Activated CD8-positive, alpha-beta T cell treated with anti-CD3 and anti-CD28 coated beads, Interleukin-2, amount 10 ng/mL, durations not matched to agents 7 days and 5 days (primary cell): ENCODE measurements at places on chromosomes 3 and 15.

- no peak for DNase-seq
Measured at GRCh38 chr3:42025370-42026138, 63.7 kb upstream of the ULK4 start.

DNA sequence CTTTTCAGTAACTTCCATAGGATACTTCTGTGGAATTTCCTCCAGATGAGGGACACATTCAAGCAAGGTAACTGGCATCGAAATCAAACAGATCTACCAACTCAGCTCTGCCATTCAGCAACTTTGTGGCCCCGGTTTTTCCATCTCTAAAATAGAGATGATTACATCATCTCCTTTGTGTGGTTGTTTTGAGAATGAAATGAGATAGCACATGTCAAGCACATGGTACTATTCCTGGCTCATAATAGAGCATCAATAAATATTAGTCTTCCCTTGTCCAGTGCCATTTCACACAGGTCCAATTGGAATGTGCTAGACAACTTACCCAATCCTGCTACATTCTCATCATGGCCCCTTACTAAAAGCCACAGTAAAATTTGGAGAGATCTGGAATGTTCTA is 24.2 kb upstream of the TM4SF4 start:
- no peak for DNase-seq

GRCh38 chr15:26475554-26475953 is 297.3 kb downstream of the GABRB3 start:
- no peak for DNase-seq

- DNase-seq = no peak
Measured at GRCh38 chr3:16313886-16314645, 49.1 kb downstream of the OXNAD1 start.

DNA sequence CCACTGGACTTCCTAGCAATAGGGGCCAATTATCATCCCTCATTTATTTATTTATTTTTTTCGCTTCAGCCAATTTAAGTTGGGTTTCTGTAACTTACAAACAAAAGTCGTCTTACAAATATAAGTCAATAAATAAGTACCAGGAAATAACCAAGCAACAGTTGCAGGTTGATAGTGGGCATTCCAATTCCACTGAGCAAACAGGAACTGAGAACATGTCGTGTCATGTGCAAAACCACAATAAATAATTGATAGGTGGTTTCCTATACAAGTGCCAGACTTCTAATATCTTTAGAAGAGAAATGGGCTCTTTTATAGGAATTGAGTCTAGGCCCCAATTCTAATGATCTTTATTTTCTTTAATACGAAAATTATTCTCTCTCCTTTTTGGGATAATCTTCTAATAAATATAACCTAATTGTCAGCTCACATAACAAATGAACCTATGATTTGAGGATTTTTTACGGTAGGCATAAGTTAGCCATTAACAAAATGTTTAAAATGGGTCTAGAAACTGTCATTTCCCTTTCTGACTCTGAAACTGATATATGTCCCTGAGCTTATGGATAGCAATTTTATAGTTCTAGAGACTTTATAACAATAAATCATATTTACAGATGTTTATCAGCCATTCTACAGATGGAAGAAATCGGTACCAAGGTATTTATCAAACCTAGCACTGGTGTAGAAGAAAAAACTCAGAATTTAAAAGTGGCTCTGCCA is 571.8 kb downstream of the FOXP1 start:
- no peak for DNase-seq

DNA sequence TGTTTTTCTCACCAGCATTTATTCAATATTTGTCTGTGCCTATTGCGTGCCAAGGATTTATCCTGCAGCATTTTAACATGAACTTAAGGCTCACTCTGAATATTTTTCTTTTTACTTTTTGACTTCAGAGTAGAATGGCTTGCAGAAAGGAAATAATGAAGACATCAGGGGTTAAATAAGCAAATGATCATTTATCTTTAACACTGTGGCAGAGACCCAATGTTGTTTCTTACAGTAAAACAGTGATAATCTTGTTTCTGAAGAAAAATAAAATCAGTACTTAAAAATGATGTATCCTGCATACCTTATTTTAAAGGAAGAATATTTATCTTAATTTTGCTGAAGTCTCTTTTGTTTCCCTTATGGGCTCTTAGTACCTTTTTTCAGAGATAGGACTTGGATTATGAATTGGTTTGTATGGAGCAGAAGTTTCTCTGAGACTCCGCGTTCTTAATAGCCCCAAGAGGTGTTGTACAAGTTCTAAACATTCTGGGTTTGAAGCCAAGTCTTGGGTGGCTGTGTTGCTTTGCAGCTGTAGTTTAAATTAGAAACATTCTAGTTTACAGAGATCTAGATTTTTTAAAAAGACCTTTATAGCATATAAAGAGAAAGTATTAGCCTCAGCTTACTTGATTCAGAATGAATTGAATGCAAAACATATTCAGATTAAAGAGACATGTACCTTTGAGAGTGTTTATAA is 40.5 kb downstream of the COL6A6 start:
- no peak for DNase-seq

DNA sequence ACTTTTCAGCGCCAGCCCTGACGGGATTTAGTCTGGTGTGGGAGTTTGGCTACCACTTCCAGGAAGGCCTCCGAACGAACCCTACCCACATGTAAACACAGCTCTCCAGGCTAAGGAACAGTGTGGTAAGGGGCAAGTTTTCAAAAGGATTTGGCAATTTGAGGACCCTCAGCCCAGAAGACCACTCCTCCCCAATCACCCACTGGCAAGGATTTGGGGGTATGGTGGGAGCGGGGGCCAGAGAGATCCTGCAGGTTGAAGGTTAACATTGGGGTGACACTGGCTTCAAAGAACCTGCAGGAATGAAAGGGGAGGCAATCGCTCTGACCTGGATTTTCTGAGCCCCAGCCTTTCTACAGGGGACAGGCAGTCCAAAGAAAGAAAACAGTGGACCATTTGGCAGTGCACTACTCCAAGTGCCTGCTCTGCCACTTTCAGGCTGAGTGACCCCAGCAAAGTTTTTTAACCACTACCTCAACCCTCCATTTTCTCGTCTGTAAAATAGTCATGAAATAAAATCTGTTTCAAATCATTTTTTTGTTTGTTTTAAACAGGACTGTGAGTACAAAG is 34.5 kb downstream of the ZIC4 start:
- no peak for DNase-seq

DNA sequence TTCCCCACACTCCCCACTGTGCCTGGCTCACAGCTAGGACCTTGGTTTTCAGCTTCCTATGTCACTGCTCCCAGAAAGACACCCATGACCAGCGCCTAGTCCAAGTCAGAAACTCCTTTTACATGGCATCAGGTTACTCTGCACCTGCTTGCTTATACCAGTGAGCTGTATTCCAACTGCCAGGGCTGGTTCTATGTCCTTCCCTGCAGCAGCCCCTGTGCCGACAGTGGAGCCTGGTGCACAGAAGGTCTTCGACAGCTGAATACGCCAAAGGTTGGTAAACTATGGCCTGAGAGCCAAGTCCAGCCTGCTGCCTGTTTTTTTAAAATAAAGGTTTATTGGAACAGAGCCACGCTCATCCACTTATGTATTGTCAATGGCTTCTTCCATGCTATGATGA is 102.5 kb downstream of the IQSEC1 start:
- DNase-seq = no peak

- DNase-seq = peak; percentile 67
Measured at GRCh38 chr3:13141991-13142412, 68.8 kb upstream of the IQSEC1 start.

- no peak for DNase-seq
Measured at GRCh38 chr15:96350934-96351724, 20.6 kb downstream of the NR2F2 start.

GRCh38 chr3:187954516-187954872 is 199.5 kb upstream of the LPP start:
- no peak for DNase-seq

- no peak for DNase-seq
Measured at GRCh38 chr3:56269755-56270535, 198.3 kb downstream of the ERC2 start.

- DNase-seq = no peak
Measured at GRCh38 chr3:189204167-189204866, 32.5 kb downstream of the TPRG1 start.

DNA sequence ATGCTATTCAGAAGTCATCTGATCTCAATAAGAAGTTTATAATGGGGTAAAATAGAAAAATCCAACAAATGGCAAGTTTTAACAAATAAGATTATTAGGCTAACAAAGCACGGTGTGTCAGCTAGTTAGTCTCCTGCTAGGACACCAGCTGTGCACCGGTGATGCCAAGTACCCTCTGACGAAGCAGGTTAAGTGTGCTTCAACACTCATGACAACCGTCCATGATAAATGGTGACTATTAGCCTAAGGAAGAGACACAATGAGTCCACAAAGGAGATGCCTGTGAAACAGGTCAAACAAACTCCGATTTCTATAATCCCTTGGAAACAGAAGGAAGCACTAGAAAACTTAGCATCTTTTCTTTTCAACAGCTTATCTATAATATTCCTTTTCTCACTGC is 36.5 kb downstream of the ATP13A3 start:
- no peak for DNase-seq

- DNase-seq = no peak
Measured at GRCh38 chr3:87268646-87269211, 7.7 kb downstream of the POU1F1 start.

DNA sequence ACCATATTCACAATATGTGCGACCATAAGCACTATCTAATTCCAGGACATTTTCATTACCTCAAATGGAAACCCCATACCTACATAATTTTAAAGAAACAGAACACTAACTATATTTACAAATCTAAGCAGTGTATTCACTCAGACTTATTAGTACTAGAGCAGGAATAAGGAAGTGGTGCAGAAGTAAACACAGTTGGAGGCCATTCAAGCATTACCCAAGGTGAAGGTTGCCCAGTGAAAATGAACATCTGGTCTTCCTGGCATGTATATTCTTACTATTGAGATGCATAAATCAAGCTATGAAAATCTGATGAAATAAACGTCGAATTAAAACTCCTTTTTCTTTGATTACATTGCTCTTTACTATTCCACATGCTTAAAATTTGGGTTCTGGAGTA is 78.9 kb upstream of the TTC14 start:
- no peak for DNase-seq

DNA sequence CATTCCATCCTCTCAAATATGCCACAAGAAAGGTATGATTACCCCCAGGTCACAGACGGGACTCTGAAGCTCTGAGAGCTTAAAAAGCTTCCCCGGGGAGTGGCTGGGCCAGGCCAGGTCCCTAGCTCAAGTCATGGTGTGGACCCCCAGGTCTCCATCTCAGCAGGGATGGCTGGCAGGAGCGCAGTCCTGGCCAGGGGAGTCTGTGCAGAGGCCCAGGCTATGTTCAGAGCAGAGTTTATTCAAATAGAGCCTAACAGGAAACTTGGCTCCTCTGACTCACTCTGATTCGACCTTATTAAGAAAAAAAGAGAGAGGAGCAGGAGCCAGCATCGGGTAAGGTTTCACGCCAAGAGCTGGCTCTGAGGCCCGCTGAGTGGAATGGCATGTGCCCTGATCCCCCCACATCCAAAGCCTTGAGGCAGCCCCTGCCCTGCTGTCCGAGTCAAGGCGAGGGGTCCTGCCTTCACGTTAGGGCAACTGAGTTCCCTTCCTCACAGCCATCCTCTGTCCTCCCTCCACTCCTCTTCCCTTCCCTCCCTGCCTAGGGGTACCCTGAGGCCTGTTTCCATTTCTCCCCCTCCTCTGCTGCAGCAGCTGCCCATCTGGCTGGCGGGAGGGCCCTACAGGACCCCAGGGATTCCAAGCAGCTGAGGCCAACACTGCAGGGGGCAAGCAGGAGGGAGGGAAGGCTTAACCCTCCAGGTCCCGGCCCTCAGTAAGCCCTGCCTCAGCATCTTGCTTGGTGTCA is 1.9 kb upstream of the LOXL1 start:
- peak; percentile 32 for DNase-seq

- DNase-seq = peak; percentile 69
Measured at GRCh38 chr3:141561426-141562034, 74.7 kb downstream of the RASA2 start.

DNA sequence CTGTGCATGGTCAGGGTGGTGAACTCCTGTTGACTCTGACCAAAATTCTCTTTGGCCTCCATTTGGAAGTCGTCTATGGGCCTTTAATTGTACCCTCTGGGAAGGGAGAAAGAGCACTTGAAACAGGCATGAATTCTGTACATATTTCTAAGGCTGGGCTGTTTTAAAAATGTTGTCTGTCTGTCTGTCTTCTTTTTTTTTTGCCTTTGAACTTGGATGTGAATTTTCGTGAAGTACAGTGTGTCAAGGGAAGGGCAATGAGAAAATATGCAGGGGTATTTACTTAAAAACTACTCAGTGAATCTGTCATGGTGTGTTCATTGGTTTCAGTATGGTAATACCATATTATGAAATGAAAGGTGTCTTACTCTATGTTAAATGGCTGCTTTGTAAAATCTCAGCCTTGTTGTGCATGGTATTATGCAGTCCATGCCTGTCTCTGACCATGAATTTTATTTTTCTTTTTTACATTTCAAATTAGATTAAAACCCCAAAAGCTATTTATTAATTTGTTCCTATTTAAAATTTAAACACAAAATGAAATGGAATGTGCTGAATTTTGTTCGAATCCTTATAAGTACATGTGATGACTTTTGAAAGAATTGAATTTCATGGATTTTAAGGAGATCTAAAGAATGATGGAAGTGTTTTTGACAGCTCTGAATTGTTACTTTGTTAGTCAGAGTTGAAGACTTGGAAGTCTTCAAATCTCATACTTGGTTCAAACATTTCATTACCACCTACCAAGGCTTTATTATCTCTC is 51.1 kb downstream of the RARB start:
- no peak for DNase-seq

- DNase-seq = no peak
Measured at GRCh38 chr15:57384816-57385215, 8.5 kb downstream of the CGNL1 start.

- DNase-seq = no peak
Measured at GRCh38 chr15:68186671-68187397, 18.3 kb downstream of the CALML4 start.

GRCh38 chr3:62755285-62755684 is 119.9 kb downstream of the CADPS start:
- no peak for DNase-seq

- no peak for DNase-seq
Measured at GRCh38 chr15:98405013-98405412, 243.3 kb upstream of the IGF1R start.

- peak; percentile 49 for DNase-seq
Measured at GRCh38 chr3:71389911-71390573, 193.5 kb downstream of the FOXP1 start.

DNA sequence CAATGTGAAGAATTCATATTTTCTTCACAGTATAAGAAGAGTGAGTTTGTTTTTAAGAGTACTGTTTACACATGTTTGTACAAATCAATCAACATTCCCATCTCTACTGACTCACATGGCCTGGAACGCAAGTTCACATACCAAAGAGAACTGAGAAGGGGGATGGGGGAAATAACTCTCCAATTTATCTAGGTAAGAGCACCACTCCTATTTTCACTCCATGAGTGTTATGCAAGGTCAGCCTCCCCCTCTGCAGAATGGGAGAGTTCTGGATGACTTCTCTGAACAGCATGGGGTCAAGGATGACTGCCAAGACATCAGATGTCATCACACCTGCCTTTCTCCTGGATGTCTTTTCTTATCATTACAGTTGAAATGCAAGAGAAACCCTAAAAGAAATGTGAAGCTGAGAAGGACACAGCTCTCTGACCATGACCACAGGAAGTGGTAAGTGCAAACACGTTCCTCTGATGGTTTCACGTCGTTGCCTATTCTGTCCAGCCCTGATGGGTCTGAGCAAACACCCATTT is 95.2 kb downstream of the SEMA6D start:
- no peak for DNase-seq

GRCh38 chr3:112092496-112093179 is 6.4 kb downstream of the C3orf52 start:
- no peak for DNase-seq
